DMS79 (cell line): ENCODE measurements at places on chromosomes 13 and 19.

GRCh38 chr19:16594131-16594586, 21.9 kb upstream of the SLC35E1 start:
- peak; percentile 25 for DNase-seq

- no peak for DNase-seq
Observed at GRCh38 chr13:99218969-99219368, 18.3 kb downstream of the UBAC2 start.

DNA sequence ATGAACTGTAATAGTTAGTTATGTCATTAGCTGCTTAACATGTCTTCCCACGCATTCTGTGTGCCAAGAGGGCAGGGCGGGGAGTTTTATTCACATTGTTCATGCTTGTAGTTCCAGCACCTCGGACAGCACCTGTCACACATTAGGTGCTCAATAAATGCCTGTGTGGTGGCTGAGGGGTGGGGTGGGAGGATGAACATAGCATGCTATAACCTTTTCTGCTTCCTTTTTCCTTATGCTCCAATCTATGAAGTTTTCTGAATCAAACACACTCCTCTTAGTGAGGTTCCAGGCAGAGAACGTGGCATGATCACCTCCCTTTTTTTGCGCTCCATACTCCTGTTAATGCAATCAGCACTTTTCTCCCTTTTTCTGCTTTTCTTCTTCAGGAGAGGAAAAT, 15.8 kb upstream of the PTPRS start:
- no peak for DNase-seq

DNA sequence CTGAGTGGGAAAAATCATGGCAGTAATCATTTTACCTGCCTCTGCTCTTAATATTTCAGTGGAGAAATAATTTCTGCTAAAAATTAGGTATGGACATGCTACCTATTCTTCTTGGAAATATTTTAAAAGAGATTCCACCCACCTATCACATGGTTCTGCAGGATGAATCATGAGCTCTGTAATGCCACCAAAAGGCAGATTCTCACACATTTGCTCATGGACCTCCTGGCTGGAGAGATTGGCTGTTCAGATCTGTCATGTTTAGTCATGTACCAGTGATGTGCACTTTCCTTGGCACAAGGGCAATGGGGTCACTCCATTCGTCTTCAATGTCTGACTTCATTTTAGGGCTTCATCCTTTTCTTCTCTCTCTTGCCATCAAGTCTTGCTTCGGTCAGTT, 101.8 kb upstream of the MBNL2 start:
- no peak for DNase-seq

DNA sequence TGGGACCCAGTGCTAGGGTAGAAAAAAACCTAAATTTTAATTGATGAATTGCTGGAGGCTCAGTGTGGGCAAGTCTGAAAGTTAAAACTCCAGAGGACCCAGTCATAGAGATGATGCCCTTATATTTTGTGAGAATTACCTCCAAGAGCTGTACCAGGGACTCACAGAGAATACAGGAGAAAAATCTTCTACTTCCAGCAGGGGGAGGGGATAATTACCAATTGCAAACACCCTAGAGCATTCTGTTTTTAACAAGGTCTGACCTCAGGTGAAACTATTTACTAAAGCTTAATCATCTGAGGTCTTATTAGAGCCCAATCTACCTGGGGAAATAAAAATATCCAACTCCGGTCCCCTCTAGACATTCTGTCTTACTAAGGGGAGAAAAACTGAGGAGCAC, 994.7 kb upstream of the MIR17HG start:
- DNase-seq: no peak

- DNase-seq: no peak
Observed at GRCh38 chr13:21033212-21033840, 28.1 kb downstream of the LATS2 start.

DNA sequence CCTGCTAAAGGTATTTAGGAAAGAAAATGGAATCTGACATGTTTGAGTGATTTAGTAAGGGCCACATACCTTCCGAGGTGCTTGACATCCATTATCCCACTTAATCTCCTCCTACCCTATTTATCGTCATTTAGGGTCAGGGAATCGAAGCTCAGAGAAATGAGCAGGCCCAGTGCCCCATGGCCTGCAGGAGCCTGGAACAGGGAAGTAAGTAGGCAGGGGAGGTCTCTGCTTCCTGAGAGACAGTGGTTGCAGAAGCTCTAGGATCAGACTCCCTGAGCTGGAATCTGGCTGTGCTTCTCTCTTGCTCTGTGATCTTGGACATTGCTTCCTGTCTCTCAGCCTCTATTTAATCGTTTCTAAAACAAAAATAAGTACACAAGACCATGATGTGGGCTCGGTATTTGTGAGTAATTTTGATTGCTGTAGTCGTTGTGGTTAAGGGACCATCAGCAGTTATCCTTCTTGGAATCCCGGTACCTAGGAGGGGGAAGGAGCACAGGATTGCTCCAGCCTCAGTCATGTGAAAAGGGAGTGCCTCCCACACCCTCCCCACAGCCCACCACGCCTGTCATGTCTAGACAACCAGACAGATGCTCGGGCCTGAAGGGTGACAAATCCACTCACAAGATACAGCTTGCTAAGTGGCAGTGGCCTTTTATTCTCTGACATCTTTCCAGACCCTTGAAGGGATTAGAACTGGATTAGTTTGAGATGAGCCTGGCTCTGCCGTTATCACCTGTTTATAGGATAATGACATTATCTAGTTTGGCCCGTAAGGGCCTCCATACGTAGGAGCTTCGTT, 169.2 kb upstream of the TSHZ3 start:
- DNase-seq: no peak
